ENCODE measurements at places on chromosomes 1 and 21. TPM values are rescaled to one million over a fixed set of nuclear protein-coding genes. Genes with fewer than 3 reads are reported as not detected.

DNA sequence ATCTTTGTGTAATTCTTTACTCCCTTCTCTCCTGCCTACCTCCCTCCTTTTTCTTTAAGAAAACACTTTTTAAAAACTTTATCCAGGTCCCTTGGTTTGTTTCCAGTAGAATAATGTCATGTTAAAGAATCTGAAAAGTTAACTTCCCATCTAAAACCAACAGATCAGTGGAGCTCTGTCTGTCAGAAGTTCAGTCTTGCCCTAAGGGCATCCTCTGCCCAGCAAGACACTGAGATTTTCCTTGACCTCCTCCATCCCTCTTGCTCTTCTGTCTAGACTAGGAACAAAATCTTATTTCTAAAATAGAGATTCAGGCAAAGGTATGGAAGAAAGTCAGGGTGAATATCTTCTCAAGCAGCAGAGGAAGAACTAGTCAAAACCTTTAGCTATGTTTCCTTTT, 5.7 kb upstream of the GNL2 start:
- no peak for DNase-seq

GRCh38 chr1:43171876-43172526, at the start of the genes CFAP57 and EBNA1BP2:
CFAP57 (plus strand) TSS chr1:43172330; CDS start chr1:43172754, 424 bp downstream.
EBNA1BP2 (minus strand) TSS chr1:43172290; CDS start chr1:43172118, 172 bp downstream.
- peak; percentile 77 for DNase-seq

- DNase-seq, result no peak
These were observed 234.4 kb downstream of the LTN1 start for GRCh38 chr21:28758042-28758882.

DNA sequence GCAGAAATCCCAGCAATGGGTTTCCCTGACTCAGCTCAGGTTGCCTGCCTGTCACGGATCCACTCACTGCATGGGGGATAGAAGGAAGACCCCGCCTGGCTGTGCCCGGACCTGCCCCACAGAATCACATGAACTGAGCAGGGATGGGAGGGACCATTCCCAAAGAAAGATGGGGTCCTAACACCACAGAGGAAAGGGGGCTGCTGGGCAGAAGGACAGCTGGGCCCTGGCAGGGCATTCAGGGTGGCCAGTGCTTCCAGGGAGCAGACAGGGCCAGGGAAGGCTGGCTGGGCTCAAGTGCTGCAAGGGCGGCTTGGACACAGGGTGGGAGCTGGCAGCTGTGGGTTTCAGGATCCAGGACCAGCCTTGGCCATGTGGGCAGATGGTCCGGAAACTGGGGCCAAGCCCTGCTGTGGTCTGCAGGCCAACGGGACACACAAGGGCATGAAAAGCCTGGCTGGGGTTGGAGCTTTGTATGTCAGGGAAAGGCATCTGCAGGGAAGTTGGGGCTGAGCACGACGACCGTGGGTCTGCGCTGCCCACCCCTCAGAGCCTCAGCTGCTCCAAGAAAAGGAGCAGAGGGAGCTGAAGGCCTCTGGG, 723.9 kb downstream of the PTPRU start:
- no peak for DNase-seq

DNA sequence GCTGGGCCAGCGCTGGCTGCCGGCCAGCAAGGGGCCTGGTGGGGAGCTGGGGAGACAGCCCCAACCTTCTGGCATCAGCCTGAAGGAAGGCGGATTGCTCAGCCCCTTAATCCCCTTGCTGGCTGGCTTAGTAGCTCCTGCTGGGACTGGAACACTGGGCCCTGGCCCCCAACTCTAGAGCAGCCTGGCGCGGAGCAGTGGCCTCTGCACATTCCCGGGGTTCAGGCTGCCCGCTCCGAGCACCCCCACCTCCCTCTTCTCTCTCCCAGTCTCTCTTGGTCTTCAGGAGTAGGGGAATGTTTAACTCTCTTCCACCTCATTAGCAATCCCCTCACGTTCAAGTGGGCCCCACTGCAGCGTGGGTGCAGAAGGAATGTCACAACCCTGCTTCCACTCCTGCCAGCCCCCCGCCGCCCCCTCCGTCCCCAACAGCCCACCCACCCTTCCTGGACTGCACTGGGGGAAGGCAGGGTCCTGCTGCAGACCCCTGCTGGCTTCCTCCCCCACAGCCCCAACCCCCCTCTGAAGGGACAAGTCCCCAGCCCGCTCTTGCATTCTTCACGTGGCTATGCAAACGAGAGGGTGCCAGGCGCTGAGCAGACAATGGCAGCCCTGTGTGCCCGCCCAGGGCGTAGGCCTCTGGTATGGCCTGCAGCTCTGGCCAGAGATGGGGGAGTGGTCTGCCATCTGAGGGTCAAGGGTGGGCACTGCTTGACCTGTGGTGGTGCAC, 980 bp upstream of the CLDN19 start:
- DNase-seq, result no peak

The ARHGAP30 gene
- total RNA-seq, result 30.4 TPM

The RGS8 gene
- 0.06 TPM for total RNA-seq

Measured in omental fat pad (tissue), 4 donors.